Regular cardiac myocyte (primary cell): ENCODE measurements at places on chromosomes 3 and 15. TPM values are rescaled to one million over a fixed set of nuclear protein-coding genes. Genes with fewer than 3 reads are reported as not detected.

Gene PLA2G4E
- not detected in 2 replicates for total RNA-seq

Gene ASB14
- total RNA-seq = not detected in 2 replicates

Gene MUC4
- not detected in 2 replicates for total RNA-seq

Gene PLCH1
- total RNA-seq = under 0.01 TPM in 1 of 2 replicates, not detected in the other

Gene CAPN3
- total RNA-seq = 0.77 and 2.0 TPM in 2 replicates

Gene SOX2
- not detected in 2 replicates for total RNA-seq

Gene GOLGA8J
- total RNA-seq = 0.28 TPM in 1 of 2 replicates, not detected in the other

Gene MYL3
- not detected in 2 replicates for total RNA-seq

Gene SEMA5B
- total RNA-seq = under 0.01 and 0.28 TPM in 2 replicates

Gene CLSTN2
- 1.3 and 1.4 TPM in 2 replicates for total RNA-seq

Gene BBX
- 94.4 and 97.0 TPM in 2 replicates for total RNA-seq

Gene ARPP21
- 2.0 and 6.5 TPM in 2 replicates for total RNA-seq

Gene IGF2BP2
- 28.6 and 36.1 TPM in 2 replicates for total RNA-seq

Gene MCTP2
- 0.58 and 5.6 TPM in 2 replicates for total RNA-seq

Gene PLOD2
- 639 and 1,238 TPM in 2 replicates for total RNA-seq

Gene STX19
- total RNA-seq = under 0.01 TPM in 1 of 2 replicates, not detected in the other

Gene DPPA4
- under 0.01 TPM in 1 of 2 replicates, not detected in the other for total RNA-seq

Gene GMNC
- under 0.01 and 0.28 TPM in 2 replicates for total RNA-seq

Gene ATP13A5
- total RNA-seq = not detected in 2 replicates

Gene ESYT3
- 0.19 and 1.4 TPM in 2 replicates for total RNA-seq

Gene TAGLN3
- 0.85 and 8.6 TPM in 2 replicates for total RNA-seq

Gene EFCC1
- total RNA-seq = under 0.01 TPM in 1 of 2 replicates, not detected in the other

Gene RFTN1
- total RNA-seq = 31.6 and 54.7 TPM in 2 replicates

Gene LMAN1L
- total RNA-seq = not detected in 2 replicates

Gene RPL29
- 1,134 and 1,150 TPM in 2 replicates for total RNA-seq

Gene DUOXA1
- total RNA-seq = 0.56 TPM in 1 of 2 replicates, not detected in the other

Gene EPHB1
- 0.56 and 1.5 TPM in 2 replicates for total RNA-seq

Gene NRROS
- total RNA-seq = 0.58 and 0.85 TPM in 2 replicates

Gene NTRK3
- 0.19 and 3.1 TPM in 2 replicates for total RNA-seq

Gene SLC7A14
- total RNA-seq = 1.2 and 10.7 TPM in 2 replicates

Gene FGF12
- total RNA-seq = not detected in 2 replicates

Gene NR1I2
- 0.28 TPM in 1 of 2 replicates, not detected in the other for total RNA-seq

Gene CCR1
- total RNA-seq = under 0.01 and 0.28 TPM in 2 replicates

Gene GCNT3
- under 0.01 and 0.56 TPM in 2 replicates for total RNA-seq

Gene ASTE1
- 6.5 and 7.3 TPM in 2 replicates for total RNA-seq

Gene P2RY12
- total RNA-seq = 0.28 TPM in 1 of 2 replicates, not detected in the other

Gene NANOGP8
- total RNA-seq = not detected in 2 replicates

Gene PRKCD
- total RNA-seq = 1.7 and 5.6 TPM in 2 replicates

Gene HYKK
- 2.9 and 3.9 TPM in 2 replicates for total RNA-seq

Gene CCDC13
- total RNA-seq = 0.19 TPM in 1 of 2 replicates, not detected in the other

Gene ABHD17C
- total RNA-seq = 7.5 and 12.1 TPM in 2 replicates

Gene CATSPER2
- total RNA-seq = 0.96 and 1.1 TPM in 2 replicates

Gene TMEM87A
- 61.2 and 63.1 TPM in 2 replicates for total RNA-seq
